ENCODE measurements at places on chromosomes 1 and 21. TPM values are rescaled to one million over a fixed set of nuclear protein-coding genes. Genes with fewer than 3 reads are reported as not detected.

Gene ILDR2
- polyA plus RNA-seq: 0.03 TPM

Gene ZNF678
- 6.2 TPM for polyA plus RNA-seq

Gene L1TD1
- 0.12 TPM for polyA plus RNA-seq

GRCh38 chr1:25679171-25679570 is 62.6 kb downstream of the MAN1C1 start:
- H3K4me1 ChIP-seq: peaks cover 8% of the 10 kb centered on the region
- H3K36me3 ChIP-seq: no peaks in the 10 kb centered on the region
- peaks cover 5% of the 10 kb centered on the region for H3K27me3 ChIP-seq
- no peak overlapping the region for H3K4me3 ChIP-seq
- DNase-seq: no peak

DNA sequence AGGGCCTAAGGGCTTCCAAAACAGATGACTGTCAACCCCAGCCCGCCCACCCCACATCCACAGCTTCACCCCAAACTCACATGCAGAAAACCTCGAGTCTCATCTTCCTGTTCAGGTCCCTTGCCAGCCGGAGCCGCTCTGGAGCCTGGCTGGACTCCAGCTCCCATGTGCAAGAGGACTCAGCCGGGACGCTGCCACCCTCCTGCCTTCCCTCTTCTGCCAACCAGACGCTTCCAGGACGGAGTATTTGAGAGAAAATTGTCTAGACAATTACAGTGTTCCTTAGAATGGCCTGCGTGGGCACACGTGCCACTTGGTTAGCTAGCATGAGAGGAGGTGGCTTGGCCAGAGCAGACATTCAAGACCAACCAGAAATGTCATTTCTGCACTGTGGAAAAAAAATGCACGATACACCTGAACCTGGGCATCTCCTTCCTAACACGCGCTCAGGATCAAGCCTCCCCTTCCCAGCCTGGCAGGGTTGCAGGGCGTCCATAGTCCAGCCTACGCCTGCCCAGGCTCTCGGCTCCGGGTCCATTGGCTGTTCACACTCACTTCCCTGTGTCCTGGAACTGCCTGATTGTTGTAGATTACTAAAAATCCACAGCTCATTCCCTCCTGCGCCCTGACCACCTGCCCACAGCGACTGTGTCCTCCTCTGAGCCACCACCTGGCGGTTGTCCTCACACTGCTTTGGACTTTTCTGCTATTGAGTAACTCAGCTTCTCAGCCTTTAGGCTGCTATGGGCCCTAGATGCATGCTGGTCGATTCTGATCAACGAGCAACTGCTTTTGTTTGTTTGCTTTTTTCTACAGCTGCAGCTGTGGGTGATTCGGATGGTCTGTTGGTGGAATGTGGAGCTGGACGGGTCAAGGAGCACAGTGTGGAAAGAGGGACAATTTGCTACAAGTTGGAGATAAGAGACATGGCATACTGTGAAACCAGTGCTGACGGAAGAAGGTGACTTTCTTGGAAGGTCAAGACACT is at the start of gene CLDN14:
TSS of gene CLDN14 (minus strand) at position 708 of the 988 bp plus-strand sequence. CDS start 18,427 bp downstream, outside the sequence.
- no peak for DNase-seq
- H3K4me1 ChIP-seq: no peaks in the 10 kb centered on the region
- H3K27me3 ChIP-seq: no peaks in the 10 kb centered on the region
- no peak within 1 kb of the TSS for H3K4me3 ChIP-seq
- H3K36me3 ChIP-seq: no peaks in the 10 kb centered on the region
- H3K27ac ChIP-seq: no peak within 1 kb of the TSS

DNA sequence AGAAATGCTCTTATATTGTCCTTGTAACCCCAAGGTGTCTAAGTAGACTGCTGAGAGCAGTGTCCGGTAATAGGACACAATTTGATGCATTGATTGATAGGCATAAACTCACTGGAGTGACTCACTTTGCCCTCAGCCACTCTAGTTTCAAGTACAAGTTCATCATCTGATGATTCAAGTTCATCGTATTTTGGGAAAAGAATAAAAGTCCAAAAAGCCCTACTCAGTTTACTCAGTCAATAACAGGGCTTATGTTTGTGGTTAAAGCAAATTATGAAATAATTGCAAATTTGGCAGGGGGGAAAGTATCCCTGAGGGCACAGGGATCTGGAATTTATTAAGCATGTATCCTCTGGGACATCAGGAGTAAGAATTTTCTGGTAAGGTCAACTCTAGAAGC is 7.6 kb upstream of the ATF3 start:
- peaks cover 31% of the 10 kb centered on the region for H3K27me3 ChIP-seq
- DNase-seq: no peak
- no peak overlapping the region for H3K4me3 ChIP-seq
- no peak overlapping the region for H3K27ac ChIP-seq
- H3K36me3 ChIP-seq: no peaks in the 10 kb centered on the region
- H3K4me1 ChIP-seq: peaks cover 7% of the 10 kb centered on the region

Data from B cell (primary cell).